ENCODE measurements at places on chromosomes 11 and 22.
A peak's percentile ranks its signal among the peaks of the same experiment; 100 is the strongest.

GRCh38 chr22:44279069-44279360 is 33.7 kb downstream of the SHISAL1 start:
- no peak for DNase-seq

DNA sequence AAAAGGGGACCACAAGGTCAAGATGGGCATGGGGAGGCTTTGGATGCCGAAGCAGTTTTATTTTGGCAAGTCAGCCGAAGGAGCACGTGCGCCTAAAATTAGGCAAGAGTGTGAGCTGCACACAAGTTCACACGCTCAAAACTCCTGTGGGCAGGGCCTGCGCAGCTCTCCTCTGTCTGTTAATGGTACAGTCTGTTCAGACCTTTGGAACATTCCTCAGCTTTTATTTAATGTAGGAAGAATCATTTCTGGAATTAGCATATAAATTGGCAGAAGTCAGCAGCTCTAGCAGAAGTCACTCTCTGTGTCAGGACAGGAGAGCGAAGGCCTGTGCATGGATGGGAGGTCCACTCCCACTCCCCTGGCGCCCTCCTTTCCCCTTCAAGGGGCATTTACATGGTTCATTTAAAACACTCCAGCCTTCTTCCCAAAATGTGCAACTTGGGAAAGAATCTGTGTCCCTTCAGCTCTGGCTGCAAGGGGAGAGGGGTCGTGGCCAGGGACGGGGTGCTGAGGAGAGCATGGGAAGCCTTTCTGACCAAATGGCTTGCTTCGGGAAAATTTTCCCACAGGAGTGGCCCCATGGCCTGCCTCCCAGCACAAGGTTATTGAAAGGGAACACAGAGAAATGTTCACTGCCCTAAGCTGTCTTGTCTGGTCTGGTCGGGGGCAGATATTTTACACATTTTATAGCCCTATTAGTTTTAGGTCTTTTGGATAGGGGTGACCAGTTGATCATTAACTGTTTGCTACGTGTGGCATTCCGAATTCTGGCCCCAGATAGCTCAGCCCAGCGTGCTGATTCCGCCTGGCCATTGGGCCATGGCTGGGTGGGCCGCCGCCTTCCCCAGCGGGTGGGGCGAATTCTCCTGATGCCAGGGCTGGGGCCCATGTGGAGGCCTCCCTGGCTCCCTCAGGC is 43.9 kb upstream of the SMIM38 start:
- no peak for DNase-seq

GRCh38 chr11:73218106-73218829 is at the start of gene P2RY2:
P2RY2 (plus strand) TSS chr11:73218281; CDS start chr11:73234160, 15,879 bp downstream.
- peak; percentile 68 for DNase-seq

GRCh38 chr11:69123593-69124545 is 31.9 kb upstream of the SMIM38 start:
- no peak for DNase-seq

- no peak for DNase-seq
These were observed 258.5 kb downstream of the CNTN5 start for GRCh38 chr11:99279266-99279665.

DNA sequence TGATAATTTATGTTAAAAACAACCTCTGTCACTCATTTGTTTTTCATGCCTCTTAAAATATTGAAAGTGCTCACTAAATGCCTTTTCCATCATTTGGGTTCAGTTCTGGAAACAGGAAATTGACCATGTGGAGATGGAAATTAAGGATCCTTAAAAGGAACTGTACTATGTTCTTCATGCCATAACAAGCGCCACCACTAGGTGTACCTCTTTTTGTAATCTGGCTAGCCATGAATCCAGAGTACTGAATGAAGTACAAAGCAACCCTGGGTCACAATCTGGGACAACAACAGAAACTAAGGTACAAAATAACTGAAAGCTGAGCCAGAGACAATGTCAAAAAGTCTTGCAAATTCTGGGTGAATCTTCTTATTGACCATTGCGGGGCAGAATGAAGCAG is 559.1 kb downstream of the FAM181B start:
- DNase-seq: no peak

DNA sequence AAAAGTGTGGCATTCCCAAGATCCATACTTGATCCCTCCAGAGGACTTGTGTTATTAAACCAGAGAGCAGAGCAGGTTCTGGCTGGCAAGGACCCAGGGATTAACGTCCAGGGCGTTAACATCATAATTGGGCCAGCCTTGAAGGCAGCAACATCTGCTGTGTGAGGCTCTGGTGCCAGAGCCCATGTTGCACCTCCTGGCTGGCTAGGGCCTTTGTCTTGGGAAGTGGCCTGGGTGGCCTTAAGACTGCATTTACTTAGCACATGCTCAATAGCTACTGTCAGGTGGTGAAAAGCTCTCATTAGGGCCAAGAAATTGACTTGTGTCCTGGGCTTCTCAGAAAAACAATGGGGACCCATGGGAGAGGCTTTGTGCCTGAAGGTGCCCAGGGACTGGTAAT is 66.6 kb downstream of the CACNG2 start:
- no peak for DNase-seq

DNA sequence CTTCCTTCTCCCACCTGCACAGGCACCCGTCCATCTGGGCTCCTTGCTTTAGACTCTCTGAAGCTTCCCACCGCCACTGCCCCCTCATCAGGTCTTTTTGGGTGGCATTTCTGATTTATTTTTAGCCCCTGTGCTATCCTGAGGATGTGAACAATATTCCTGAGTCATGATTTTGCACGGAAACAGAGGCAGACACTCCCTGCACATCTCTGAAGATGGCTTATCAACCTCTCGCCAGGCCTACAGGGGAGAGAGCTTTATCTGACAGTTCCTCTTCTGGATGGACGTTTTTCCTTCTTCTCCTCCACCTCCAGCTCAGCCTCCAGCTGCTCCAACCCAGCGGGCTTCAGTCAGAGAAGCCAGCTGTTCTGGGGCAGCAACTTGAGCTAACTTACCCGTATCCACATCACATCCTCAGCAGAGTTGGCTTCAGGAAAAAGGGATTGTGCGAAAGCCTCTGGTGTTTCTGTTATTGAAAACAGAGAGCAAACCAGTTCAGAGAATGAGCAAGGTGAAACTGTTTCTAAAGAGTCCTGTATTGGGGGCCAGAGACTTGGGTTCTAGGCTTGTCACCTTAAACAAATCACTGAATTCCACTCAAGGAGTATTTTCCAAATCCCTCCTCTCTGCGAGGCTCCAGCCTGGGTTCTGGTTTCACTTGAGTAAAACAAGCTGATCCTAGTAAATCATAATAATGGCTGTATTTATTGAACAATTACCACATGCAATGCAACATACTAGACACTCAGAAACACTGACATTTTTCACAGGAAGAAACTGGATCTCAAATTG is 33.1 kb upstream of the ETS1 start:
- DNase-seq: no peak

DNA sequence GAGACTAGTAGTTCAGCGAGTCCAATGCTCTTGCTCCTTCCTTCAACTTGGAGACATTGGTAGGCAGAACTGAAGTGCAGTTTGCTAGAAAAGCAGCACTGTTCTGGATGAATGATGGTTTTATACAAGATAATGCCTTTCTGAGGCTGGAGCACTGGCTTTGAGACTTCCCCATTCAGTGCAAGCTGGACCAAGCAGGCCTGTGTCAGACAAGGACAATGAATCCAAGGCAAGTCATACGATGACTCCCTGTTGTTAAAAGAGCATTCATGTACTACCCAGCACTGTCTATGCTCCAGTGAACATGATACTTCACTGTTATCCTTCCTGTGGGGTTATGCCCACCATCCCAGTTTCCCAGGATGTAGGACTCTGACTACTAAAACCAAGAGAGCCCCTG is 242.3 kb upstream of the RAG2 start:
- no peak for DNase-seq

- no peak for DNase-seq
These were observed 38.4 kb upstream of the KLHL35 start for GRCh38 chr11:75471176-75471973.
